ENCODE measurements at places on chromosomes 16 and 17. TPM values are rescaled to one million over a fixed set of nuclear protein-coding genes. Genes with fewer than 3 reads are reported as not detected.

Gene ABI3
- 15.8 TPM for total RNA-seq

Gene RAMP2
- 22.7 TPM for total RNA-seq

Gene ARL5C
- not detected for total RNA-seq

Gene RHBDF1
- 50.6 TPM for total RNA-seq

Gene TEKT3
- total RNA-seq = 1.2 TPM

Gene TBX4
- total RNA-seq = 1.6 TPM

Gene LPCAT2
- 15.8 TPM for total RNA-seq

Gene PIP4K2B
- 46.7 TPM for total RNA-seq

Gene PAQR4
- 33.1 TPM for total RNA-seq

Gene PPP1R1B
- 2.4 TPM for total RNA-seq

Gene DNAI2
- 0.32 TPM for total RNA-seq

Gene OR4D1
- total RNA-seq = not detected

Gene FBXW10
- total RNA-seq = 0.86 TPM

Gene TEX19
- not detected for total RNA-seq

Gene ZNF205
- total RNA-seq = 14.2 TPM

Gene SMTNL2
- 2.4 TPM for total RNA-seq

Gene TBCD
- total RNA-seq = 96.5 TPM

Gene PPP1R27
- not detected for total RNA-seq

Gene GLTPD2
- total RNA-seq = 0.46 TPM

Gene KRT31
- total RNA-seq = not detected

Gene FSCN2
- total RNA-seq = 1.4 TPM

Gene TAC4
- not detected for total RNA-seq

Gene KRTAP4-6
- not detected for total RNA-seq

Gene DHODH
- 5.8 TPM for total RNA-seq

Gene MRPL45
- 27.6 TPM for total RNA-seq

Gene CA10
- 0.17 TPM for total RNA-seq

Gene ADAMTS18
- not detected for total RNA-seq

Gene WNT9B
- 0.14 TPM for total RNA-seq

Gene NDUFAF8
- total RNA-seq = 38.1 TPM

Gene TNFSF13
- 120 TPM for total RNA-seq

Gene C1QTNF8
- not detected for total RNA-seq

Gene TNFRSF17
- 0.46 TPM for total RNA-seq

Gene PSMD12
- 34.4 TPM for total RNA-seq

Gene NACA2
- total RNA-seq = not detected

Gene SNX20
- total RNA-seq = 4.2 TPM

Gene SLC13A2
- 55.0 TPM for total RNA-seq

Gene CLDN9
- total RNA-seq = 3.3 TPM

Gene ADAP2
- 21.7 TPM for total RNA-seq
